ENCODE measurements at places on chromosomes 1 and 21.

DNA sequence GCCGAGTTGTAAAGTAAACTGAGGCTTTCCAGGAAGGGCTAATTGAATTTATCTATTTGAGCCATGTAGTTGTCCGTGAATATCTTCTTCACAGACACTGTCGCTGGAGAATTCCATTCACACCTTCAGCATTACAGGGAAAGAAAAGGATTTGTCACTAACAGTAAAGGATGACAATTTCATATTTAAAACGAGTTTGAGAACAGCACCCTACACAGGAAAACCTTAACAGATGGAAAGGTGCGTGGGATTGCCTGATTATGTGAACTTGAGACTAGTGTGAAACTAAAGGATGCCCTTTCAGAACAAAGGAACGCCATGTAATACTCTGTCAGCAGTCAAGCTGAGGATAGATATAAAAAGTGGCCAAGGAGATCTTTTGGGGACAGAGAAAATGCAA, 492.5 kb upstream of the ADGRL2 start:
- DNase-seq: no peak

DNA sequence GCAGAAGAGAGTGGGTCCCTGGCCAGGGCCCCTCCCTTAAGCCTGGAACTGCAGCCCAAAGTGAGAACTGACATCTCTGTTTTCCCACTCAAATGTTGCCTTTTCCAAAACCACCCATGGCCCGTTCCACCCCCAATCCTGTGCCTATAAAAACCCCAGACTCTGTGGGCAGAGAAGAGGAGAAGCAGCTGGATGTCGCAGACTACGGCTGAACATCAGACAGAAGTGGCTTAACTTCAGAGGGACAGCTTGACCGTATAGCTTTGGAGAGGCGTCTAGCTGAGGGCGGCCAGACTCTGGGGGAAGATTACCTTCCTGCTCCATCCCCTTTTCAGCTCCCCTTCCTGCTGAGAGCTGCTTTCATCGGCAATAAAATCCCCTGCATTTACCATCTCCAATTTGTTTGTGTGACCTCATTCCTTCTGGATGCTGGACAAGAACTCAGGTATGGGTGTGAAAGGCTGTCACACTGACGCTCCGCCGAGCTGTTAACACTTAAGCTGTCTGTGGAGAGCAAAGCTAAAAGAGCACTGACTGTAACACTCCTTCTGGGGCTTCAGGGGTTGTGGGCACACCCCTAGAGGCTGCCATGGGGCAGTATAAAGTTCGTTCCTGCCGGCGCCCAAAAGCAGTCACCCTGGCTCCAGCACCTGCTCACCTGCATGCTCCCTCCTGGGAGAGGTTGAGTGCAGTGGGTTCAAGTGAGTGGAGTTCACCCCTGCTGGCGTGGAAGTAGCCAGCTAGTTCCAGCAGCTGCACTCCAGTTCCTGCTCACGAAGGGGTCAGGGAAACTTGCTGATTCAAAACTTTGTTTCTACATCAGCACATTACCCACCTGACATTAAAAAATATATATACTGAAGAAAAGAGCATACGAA, 19.6 kb upstream of the ERO1B start:
- no peak for DNase-seq

- no peak for DNase-seq
These were observed 15.3 kb upstream of the FHAD1 start for GRCh38 chr1:15231714-15232201.

DNA sequence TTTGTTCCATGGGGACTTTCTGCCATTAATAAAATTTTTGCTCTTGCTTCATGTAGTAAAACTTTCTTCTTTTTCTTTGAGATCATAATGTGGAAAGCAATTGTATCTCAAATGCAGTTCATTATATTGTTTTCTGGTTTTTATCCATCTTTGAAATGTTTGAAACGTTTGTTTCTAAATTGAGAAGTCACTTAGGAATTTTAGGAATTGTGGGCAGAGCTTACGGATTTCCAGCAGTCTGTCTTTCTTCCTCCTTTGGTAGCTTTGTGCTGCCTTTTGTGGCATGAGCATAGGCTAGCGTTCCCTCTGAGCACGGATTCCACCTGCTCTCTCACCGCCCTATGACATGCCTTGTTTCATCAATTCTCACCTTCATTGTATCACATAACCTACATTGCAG, 2.9 kb upstream of the ST6GALNAC5 start:
- no peak for DNase-seq

GRCh38 chr1:64242895-64243756, 39.7 kb downstream of the UBE2U start:
- DNase-seq: peak; percentile 40

- no peak for DNase-seq
These were observed at the start of gene CHIT1 for GRCh38 chr1:203229471-203230135. CHIT1 (minus strand) TSS chr1:203229673; CDS start chr1:203229636, 37 bp downstream.

- no peak for DNase-seq
These were observed 19.7 kb downstream of the PTTG1IP start for GRCh38 chr21:44853601-44854390.

DNA sequence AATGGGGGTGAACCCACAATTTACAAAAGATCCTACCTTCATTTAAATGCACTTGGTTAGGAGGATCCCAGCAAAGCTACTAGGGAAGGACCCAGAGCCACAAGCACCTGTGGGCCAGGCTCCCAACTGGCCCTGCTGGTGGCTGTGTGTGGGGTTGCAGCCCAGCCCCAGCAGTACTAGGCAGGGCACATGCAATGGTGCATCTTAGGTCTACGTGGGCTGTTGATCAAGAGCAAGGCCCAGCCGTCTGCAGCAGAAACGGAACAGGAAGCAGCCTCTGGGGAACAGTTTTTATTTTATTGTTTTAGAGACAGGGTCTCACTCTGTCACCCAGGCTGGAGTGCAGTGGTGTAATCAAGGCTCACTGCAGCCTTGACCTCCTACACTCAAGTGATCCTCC, 134.1 kb upstream of the RAB4A start:
- DNase-seq: no peak

- no peak for DNase-seq
These were observed 30.1 kb upstream of the SRP9 start for GRCh38 chr1:225747566-225747965.

- DNase-seq: no peak
These were observed 258.5 kb downstream of the BRINP2 start for GRCh38 chr1:177429234-177429633.

DNA sequence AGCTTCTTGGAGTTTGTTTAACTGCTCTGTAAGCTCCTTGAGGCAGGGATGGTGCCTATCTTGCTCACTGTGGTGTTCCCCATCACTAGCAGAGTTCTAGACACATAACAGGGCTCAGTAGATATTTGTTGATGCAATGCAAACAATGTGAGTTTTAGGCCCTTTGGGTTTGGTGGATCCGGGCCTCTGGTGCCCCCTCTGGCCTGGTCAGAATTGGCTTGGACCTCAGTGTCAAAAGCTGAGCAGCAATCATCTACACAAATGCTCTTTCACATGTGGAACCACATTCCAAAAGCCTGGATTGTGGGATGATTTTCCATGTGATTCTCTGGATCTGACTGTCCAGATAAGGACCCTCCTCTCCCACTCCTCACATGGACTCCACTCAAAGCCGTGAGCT, 53.4 kb upstream of the BCAR3 start:
- peak; percentile 24 for DNase-seq

DNA sequence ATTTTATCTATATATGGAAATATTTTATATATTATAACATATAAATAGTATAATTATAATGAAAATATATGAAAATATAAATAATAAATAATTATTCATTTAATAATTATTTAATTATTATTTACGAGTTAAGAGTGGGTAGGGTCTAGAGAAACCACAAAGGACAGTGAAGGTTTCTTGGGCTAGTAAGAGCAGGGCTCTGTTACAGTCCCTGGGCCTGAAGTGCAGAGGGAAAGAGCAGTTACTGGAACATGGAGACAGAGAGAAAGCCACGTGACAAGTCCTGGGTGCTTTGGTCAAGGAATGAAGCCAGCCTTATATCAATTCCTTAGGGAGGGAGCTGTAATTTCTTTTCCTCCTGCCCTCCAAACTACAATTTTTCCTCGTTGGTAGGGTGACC, 117.2 kb upstream of the OLIG2 start:
- DNase-seq: no peak

DNA sequence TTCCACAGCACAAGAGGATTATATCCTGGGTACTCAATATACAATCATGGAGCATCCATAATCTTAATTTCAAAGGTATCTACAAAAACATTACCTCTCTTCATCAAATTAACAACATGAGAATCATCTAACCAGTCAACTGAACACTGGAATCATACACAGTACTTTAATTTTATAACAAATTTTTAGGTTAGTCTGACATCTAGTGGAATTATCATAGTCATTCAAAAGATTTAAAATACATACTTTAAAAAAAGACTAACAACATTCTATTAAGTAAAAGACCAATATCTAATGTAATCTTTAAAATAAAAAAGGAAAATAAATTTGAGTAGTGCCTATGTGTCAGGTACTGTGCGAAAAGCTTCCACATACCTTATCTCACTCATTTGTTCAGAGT, 16.8 kb upstream of the SH3GLB1 start:
- DNase-seq: peak; percentile 3

DNA sequence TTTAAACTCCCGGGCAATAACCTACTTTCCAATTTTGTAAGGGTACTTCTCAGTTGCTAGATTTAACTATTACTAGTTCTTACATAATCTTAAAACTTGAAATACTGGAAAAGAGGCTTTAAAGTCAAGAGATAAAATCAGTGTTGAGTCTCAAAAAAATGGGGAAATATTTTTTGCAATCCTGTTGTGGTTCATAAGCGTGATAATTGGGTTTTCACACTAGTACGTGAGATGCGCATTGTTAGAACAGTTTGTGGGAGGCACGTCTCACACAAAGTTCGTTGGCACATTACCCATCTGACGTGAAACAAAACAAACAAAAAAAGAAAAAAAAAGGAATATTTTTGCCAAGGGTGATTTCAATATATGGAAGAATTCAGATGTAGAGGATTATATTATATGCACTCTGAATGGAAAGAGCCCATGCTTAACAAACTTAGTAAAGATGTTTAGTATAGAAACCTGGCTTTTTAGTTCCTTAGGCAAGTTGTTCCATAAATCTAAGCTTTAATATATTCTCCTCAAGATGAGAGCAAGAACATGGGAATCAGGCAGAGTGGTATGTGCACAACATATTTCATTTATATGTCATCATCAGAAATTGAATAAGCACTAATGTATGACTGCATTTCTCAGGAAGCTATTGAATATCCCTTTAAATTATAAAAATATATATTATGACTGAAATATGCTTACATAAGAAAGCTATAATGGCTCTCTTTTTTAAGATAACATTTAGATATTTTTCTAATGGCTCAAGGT, 73.9 kb upstream of the TNFSF4 start:
- no peak for DNase-seq
